ENCODE measurements at places on chromosomes 7 and 10.

DNA sequence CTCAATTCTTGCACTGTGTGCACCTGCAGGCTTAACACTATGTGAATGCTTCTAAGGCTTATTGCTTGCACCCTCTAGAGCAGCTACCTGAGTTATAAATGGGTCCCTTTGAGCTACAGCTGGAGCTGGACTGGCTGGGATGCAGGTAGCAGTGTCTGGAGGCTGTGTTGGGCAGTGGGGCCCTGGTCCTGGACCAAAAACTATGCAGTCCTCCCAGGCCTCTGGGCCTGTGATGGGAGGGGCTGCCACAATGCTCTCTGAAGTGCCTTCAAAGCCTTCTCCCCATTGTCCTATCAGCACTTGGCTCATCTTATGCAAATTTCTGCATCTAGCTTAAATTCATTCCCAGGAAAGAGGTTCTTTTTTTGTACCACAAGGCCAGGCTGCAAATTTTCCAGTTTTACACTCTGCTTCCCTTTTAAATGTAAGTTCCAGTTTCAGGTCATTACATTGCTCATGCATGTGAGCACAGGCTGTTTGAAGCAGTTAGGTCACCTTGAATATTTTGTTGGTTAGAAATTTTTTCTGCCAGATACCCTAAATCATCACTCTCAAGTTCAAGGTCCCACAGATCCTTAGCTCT lies 26.0 kb downstream of the KBTBD2 start:
- no peak for DNase-seq

DNA sequence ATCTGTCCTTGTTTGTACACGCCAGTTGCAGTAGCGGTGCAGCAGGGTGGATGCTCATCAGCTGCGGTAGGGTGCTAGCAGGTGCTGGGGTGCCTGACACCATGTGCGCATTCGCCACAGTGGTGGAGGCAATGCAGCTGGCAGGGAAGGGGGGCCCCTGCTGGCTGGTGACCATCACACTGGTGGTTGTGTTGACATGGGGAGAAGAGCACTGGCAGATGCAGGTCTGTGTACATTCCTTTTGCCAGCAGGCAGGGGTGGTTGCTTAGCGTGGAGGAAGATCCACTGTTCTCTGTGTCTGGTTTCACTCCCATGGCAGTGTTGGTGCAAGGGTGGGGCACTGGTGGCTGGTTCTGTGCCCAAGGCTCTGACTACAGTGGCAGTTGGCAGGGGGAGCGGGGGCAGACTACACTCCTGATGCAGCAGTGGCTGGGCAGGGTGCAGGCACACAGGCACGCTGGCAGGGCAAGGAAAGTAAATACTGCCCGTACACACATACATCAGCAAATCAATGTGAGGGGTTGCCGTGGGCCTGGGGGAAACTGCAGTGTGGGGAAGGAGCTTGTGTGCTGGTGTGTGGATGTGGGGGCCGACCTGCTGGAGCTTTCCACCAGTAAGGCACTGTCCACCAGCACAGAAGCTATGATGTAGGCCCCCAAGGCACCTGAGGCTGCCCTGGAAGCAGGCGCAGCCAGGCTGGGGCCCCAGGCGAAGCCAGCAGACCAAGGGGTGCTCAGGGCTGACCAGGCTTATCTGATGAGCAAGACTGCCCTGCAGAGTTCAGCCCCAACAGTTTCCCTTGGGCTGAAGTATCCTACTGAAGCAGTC lies 87.2 kb upstream of the UNC5B start:
- no peak for DNase-seq

- DNase-seq = no peak
These were observed 61.7 kb upstream of the NPTX2 start for GRCh38 chr7:98555403-98555802.

DNA sequence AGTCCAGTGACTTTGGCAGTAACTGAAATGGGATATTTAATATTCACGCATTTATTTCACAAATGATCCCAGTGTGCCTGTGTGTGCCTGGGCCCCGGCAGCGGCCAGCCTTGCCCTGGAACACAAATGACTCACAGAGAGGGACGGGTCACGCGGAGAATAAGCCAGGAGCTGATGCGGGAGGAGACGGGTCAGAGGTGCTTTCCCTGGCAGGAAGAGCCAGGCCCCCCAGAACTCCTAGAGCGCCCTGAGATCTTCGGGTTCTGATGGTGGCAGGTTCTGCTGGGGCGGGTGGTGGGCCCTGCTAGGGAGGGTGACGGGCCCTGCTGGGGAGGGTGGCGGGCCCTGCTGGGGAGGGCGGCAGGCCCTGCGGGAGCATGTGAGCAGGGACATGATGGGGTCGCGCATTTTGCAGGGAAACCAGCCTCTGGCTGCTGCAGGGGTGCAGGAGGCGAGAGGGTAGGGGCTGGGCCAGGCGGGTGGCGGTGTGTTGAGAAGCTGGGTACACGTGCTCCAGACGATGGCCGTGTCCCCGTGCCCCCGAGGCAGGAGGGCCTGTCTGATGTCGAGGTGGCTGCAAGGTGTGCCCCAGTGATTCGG lies 84.2 kb upstream of the DIP2C start:
- no peak for DNase-seq

DNA sequence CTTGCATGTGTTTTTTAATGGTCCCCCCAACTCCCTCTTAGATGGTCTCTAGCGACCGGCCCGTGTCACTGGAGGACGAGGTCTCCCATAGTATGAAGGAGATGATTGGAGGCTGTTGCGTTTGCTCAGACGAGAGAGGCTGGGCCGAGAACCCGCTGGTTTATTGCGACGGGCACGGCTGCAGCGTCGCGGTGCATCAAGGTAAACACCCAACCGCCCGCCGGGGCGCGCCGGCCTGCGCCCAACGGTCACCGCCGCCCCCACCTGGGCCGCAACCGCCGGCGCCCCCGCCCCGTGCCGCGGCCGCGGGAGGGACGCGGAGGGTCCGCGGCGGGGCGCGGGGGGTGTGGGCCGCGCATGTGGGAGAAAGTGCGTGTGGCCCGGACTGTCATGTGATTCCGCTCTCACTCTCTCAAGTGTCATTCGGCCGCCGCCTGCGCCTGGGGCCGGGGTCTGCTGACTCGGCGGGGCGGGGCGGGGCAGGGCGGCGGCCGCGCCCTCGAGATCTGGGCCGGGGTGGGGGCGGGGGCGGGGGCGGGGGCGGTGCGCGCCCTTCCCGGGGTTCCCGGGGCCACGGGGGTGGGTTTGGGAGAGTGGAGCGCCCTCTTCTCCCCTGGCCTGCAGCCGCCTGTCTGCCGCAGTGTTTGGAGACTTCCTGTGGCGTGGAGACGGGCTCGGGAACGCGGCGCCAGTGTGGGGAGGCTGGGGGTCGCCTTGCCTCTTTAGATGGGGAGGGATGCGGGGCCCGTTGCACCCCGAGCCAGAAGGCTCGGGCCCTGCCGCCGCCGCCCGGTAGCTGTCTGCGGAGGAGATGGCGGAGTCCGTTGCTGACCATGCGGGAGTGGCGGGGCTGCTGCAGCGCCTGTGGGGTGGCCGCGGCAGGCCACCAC lies 817 bp downstream of the MLLT10 start:
- peak; percentile 62 for DNase-seq

GRCh38 chr7:4739528-4739992 lies 35.9 kb upstream of the AP5Z1 start:
- DNase-seq = peak; percentile 62

GRCh38 chr7:35726654-35727053 lies 31.7 kb upstream of the HERPUD2 start:
- no peak for DNase-seq

DNA sequence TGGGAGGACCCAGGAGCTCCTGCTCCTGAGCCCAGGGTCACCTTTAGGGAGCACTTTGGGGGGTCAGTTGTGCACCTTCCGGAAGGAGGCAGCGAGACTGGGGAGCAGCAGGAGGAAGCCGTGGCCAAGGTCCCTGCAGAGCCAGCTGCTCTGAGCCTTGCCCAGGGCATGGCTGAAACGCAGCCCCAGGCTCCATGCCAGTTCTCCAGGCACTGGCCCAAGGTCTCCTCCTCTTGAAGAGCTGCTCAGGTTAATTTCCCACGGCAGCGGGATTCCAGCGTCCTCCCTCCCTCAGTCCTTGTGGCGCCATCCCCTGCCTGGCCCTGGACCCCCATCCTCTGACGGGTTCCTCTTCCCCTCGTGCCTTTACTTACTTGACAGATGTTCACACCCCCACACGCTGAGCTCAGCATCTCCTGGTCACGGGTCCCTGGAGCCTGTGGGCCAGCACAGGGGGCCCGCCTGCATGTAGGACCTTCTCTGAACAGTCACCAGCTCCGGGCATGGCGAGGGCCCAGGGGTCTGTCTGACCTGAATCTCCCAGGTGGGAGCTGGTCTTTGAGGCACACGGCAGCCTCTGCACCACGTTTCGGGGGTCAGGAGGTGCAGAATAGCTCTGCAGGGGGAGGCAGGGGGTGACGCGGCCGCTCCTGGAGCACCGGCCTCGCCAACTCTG lies 16.7 kb upstream of the CFAP46 start:
- DNase-seq = no peak

GRCh38 chr10:4801405-4801804 lies 24.6 kb upstream of the AKR1E2 start:
- DNase-seq = no peak

DNA sequence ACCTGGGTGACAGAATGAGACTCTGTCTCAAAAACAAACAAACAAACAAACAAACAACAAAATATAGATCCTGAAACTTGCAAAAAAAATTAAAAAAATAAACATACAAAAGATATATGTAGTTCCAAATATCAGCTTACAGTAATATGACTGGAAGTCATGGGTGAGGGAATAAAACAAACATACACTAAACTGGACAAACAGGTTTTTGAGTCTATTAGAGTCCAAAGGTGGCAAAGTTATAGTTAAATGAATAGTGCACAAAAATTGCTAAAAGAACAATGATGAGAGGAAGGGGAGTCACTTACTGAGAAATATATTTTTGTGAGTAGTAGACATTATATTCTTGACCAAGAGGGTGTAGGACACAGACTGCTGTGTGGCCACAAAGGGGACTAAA lies 16.7 kb upstream of the RSBN1L start:
- no peak for DNase-seq

DNA sequence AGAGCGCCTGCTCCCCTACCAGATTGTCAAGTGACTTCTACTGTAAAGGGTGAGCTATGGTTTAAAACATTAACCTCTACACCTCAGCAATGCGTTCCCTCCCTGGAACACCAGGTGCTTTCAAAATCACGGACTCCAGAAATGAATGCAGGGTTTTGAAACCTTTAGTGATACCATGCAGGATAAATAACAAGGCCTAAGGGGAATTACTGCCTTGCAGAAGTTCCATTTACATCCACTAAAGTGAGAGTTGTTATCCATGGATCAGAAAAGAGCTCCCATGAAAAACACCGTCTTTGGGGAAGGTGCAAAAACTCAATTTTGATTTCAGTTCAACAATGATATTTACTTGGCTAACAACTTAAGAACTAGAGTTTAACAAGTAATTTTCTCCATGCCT lies 4.0 kb downstream of the FZD8 start:
- DNase-seq = no peak

GRCh38 chr7:124728610-124729009 lies 37.0 kb downstream of the GPR37 start:
- DNase-seq = no peak

DNA sequence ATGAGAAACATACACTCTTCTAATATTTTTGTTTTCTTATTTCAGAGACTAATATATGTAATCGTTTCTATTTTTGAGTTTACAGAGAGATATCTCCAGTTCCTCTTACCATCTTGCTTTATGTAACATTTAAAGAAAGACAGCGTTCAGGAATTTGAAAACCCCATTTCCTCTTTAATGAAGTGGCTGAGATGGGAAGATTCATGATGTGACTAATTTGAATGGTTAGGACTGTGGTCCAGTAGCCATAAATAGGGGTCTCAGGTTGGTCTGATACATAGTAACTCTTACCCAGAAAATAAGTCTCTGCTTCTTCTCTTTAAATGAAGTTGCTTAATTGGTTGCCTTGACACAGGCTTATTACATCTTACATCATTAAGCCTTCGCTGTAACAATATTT lies 6.9 kb downstream of the KMT2E start:
- no peak for DNase-seq

DNA sequence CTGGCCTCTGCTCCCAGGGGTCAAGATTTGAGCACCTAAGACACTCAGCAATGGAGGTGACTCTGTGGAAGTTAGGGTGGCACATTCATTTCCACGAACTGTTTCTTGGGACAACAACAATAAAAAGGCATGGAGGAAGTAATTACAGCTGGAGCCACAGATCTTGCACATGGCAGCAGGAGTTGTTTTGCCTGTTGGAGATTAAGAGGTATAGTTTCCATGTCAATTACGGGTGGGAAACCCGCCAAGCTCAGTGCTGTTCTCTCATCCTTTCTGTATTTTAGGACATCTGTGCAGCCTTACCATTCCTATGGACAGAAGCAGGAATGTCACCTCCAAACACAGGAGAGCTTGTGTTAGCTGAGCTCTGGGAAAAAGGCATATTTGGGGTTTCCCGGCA lies 201.2 kb downstream of the SNX10 start:
- no peak for DNase-seq

DNA sequence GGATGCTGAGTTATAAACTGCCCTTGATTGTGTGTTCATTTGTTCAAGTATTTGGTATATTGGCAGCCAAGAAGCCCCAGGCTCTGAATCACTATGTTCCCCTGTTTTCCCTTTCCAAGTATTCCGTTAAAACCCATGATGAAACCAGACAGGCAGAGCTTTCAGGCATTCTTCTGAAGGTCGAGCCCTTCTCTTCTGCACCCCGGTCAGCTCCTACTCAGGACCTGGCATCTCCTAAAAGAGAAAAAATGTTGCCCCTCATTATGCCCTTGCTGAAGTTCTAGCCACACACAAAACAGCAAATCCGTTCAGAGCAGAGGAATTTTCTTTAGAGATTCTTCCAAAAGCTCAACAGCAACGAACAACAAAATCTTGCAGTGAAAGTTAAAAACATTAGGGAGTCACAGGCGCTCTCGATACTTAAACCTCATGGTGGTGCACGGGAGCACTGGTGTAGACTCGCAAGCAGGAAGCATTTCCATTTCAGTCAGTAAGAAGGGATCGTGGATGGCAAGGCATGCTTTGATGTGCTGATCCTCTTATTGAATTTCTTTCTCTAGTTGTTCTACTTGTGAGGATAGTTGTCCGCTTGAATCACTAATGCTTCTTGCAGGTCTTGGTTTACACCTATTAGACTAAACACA lies 264.9 kb downstream of the SKIDA1 start:
- DNase-seq = no peak

GRCh38 chr7:66950763-66951162 lies 29.7 kb downstream of the TMEM248 start:
- DNase-seq = no peak

- no peak for DNase-seq
These were observed 76.4 kb downstream of the CALN1 start for GRCh38 chr7:72335561-72336381.

GRCh38 chr10:26790221-26790995 lies 70.3 kb downstream of the ABI1 start:
- no peak for DNase-seq

GRCh38 chr10:43682956-43683355 lies 34.3 kb upstream of the ZNF32 start:
- no peak for DNase-seq

- DNase-seq = no peak
These were observed 32.1 kb downstream of the TRRAP start for GRCh38 chr7:98910427-98910826.

GRCh38 chr10:106147021-106147420 lies 1017.5 kb downstream of the SORCS1 start:
- DNase-seq = no peak

- peak; percentile 72 for DNase-seq
These were observed 1.8 kb downstream of the ZMYND11 start for GRCh38 chr10:137031-137430.
